Activated CD4-positive, alpha-beta memory T cell treated with anti-CD3 and anti-CD28 coated beads for 36 hours (primary cell): ENCODE measurements at places on chromosomes 16 and 17. TPM values are rescaled to one million over a fixed set of nuclear protein-coding genes. Genes with fewer than 3 reads are reported as not detected.

GNAO1 gene
- 1.3 TPM for total RNA-seq

PTX4 gene
- not detected for total RNA-seq

SLC43A2 gene
- total RNA-seq = 2.2 TPM

TBC1D3E gene
- not detected for total RNA-seq

RNF157 gene
- total RNA-seq = 25.4 TPM
